ENCODE measurements at places on chromosomes 5 and 9.
A peak's percentile ranks its signal among the peaks of the same experiment; 100 is the strongest.

- DNase-seq: no peak
Observed at GRCh38 chr5:159897786-159898393, 18.4 kb upstream of the ADRA1B start.

DNA sequence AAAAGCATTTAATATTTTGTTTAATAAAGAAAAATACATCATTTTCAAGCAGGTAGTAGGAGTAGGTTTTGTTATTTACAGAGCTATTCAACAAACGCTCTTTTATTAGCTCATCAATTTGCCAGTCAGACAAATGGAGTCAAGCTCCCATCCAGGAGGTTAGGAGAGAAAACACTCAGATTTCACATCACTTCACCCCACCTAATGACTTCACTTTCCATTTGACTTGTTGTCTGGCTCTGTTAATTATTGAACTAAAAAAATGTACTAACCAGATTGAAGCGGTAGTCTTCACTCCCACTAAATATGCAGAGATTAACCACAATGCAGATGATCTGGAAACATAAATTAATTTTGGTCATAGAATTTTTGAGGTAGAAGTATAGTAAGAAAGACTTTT lies 193.6 kb upstream of the VCAN start:
- no peak for DNase-seq

GRCh38 chr9:106800701-106801270 lies 62.2 kb upstream of the ZNF462 start:
- DNase-seq: no peak

GRCh38 chr9:20618361-20618802 lies 3.9 kb downstream of the MLLT3 start:
- DNase-seq: no peak

DNA sequence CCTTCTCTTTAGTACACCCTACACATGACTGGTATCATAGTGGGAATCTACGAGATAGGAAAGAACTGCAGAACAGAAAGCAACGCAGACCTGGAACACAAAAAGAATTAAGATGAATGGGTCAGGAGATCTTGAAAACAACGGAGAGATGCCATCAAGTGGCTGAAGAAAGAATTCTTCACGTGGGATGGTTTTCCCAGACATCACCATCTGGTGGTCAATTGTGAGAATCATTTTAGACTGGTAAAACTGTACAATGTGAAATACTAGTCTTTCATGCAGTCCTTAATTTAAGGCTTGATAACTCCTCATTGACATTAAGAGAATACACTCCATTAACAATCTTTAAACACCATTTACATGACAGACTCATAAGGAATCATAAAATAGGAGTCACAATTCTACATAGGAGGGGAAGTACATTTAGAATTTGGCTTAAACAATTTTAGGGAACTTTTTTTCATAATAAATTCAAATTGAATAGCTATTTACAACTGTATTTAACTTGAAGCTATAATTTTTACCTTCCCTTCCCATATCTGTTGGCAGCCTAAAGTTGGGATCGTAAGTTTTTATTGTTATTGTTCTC lies 128.4 kb upstream of the TRPM3 start:
- peak; percentile 63 for DNase-seq

DNA sequence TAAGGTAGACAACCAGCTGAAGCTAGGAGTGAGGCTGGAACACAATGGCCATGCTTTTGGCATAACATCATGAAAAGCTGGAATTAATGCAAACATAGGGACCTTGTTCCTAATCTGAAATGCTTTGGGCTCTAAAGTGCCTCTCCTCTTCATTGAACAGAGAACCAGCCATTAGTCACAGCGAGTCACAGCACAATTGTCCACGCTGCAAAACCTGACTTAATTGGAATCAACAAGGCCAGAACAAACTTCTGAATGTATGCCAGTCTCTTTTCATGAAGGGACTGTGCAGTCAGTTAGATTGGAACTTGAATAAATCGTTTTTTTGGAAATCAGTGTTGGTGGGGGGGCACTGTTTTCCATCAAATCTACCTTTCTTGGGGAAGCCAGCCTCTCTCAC lies 96.5 kb downstream of the JAKMIP2 start:
- no peak for DNase-seq

DNA sequence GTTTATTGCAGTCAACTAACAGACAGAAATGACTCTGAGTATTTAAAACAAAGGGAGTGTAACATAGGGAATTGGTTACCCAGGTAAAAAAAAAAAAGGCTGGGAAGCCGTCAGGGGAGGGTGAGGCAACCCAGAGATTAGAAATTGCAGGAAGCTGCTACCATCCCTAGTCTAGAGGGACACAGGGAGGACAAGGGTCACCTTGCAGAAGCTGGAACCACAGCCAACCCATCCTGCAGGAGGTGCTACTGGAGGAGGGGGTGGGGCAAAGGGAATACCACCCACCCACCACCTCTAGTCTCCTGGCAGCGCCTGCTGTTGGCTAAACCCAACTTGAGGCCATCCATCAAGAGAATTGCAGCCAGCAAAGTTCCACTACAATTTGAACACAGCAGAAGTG lies 6.5 kb downstream of the CAST start:
- DNase-seq: no peak

DNA sequence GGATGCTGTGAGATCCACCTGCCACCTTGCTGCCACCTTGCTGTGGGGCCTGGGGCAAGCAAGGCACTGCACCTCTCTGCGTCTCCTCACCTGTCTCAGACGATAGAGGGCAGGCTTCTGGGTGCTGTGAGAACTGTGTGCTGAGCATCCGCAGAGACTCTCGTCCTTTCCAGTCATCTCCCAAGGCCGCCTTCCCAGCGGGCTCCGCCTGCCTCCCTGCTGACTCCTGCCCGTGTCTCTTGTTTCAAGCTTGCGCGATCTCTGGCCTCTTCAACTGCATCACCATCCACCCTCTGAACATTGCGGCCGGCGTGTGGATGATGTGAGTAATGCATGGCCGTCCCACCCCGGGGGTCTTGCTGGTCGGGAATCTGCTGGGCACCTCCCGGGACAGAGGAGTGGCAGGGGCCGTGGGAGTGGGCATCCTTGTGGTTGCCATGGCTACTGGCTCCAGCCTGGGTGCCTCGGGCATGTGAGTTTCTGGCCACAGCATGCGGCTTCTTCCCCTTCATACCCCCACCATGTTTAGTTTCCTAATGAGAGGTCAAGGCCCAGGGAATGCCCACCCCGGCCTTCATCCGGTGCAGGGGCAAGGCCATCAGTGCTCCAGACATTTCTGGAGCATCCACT lies 3.6 kb downstream of the CACFD1 start:
- DNase-seq: peak; percentile 27

- no peak for DNase-seq
Observed at GRCh38 chr5:114648940-114649339, 287.1 kb downstream of the KCNN2 start.

DNA sequence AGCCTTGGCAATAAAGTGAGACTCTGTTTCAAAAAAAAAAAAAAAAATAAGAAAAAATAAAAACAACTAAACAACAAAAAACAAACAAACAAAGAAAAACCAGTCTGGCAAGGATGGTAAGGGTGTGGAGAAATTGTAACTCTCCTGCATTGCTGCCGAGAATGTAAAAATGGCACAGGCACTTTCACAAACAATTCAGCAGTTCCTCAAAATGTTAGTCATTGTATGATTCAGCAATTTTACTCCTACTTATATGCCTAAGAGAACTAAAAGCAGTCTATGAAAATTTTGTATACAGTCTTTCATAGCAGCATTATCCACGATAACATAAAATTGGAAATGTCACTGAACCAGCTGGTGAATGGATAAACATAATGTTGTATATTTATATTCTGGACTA lies 280.4 kb downstream of the CDH9 start:
- peak; percentile 33 for DNase-seq

GRCh38 chr9:5448461-5449435 lies 1.6 kb upstream of the CD274 start:
- DNase-seq: no peak

DNA sequence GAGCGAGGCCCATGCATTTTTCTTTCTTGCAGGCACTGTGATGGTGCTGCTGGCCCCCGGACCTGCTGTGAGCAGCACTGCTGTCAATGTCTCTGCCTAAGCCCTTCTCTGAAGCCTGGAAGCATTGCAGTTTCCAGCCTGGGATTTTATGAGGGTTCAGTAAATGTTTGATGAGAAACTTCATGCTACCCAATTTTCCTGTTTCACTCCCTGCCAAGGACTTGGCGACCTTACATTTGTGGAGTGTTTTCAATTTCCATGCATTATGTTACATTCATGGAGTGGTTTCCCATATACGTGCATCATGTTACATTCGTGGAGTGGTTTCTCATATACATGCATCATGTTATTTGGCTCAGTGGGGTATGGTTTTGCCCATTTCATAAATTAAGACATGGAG lies 90.7 kb upstream of the PTCH1 start:
- no peak for DNase-seq

DNA sequence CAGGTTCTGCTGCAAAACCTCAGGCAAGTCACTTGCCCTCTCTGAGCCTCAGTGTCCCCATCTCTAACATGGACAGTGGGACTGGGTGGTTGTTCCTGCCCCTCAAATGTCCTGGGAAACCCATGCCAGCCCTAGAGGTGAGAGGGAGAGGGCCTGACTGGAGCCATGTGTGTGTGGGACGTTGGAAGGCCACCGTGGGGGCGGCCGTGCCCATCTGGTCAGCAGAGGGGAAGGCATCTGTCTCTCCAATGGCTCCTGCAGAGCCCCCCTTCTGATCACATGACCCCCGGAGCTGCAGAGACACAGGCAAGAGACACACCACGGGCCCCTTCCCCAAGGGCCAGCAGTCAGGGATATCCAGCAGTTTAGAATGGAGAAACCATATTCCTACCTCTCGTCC lies 1.7 kb downstream of the DNM1 start:
- DNase-seq: no peak

DNA sequence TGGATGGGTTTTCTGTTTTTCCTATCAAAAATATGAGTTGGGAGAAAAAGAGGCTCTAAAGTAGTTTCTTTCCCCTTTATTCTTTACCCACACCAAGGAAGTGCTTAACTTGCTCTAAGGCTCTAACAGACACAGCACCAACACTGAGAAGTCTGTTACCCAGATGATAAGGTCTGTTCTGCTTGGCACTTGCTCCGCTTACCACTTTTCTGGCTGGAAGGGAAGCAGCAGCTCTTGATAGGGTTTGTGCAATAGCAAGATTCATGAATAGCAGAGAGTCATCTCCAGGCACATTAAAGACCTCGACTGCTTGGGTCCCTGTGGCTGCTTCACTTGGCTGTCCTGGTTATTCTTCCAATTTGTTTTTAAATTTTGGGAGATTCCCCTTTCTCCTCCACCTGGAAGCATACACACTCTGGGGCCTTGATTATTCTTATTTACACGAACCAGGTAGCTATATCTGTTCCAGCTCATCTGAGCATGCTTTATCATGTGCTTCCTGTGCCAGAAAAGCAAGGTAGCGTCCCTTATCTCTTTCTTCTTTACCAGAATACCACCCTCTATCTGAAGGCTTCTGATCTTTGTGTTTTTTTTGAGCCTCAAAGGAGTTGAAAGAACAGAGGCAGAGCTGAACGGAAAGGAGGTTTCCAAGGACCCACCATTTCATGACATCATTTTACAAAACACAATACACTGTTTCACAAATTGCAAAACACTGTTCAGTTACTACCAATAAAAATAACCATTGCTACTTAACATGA lies 24.8 kb downstream of the PPP3R2 start:
- DNase-seq: no peak

DNA sequence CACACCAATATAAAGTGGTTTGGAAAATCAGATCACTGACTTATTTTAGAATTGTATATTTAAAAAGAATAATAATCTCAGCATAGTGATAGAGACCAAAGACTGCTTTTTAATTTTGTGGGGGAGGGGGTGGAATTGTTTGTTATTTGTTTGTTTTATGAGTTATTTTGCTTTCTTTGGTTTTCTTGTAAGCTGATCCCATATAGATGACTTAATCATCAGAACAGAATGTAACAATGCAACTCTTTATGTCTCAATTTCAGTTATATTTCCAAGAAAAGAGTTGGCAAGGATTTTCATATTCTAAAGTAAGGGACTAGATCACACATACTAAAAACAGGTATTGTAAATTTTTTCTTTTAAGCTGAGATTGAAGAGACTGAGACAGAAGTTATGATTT lies 984.9 kb downstream of the TLE4 start:
- DNase-seq: no peak

GRCh38 chr9:106277966-106278365 lies 583.6 kb downstream of the TMEM38B start:
- no peak for DNase-seq

DNA sequence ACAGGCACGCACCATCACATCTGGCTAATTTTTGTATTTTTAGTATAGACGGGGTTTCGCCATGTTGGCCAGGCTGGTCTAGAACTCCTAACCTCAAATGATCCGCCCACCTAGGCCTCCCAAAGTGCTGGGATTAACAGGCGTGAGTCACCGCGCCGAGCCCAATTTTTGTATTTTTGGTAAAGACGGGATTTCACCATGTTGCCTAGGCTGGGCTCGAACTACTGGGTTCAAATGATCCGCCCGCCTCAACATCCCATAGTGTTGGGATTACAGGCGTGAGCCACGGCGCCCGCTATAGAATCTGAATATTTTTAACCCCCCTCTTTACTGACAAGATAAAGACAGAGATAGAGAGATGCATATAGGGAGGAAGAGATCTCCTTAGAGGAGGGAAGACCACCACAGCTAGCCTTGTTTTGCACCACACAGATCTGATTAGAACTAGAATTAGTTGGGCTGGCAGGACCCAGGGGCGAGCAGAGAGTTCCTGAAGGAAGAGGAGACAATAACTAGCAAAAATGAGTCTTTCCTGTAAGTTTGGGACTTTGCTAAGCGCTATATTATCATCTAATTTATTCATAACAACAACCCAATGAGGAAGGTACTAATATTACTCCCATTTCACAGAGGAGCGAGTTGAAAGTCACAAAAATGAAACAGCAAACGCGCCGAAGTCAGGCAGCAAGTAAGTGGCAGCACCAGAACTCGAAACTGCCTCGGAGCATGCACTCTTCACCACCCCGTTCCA lies 1.5 kb upstream of the ANKHD1 start:
- peak; percentile 63 for DNase-seq

GRCh38 chr5:10671041-10672008 lies 89.7 kb downstream of the DAP start:
- DNase-seq: no peak

DNA sequence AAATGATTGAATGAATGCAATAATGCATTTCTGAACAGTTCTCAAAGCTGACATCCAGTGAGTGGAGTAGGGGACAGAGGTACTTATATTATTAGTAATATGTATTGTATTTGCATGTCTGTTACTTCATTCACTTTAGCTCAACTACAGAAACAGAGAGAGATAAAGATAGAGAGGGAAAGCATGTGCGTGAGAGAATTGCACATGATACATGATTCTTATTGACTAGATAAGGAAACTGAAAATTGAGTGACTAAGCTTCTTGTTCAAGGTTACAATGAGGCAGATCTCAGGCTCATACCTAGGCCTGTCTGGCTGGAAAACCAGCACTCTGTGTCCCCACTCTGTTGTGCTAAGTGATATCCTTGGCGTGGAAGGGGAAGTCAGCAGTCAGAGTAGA lies 337.7 kb upstream of the KLF4 start:
- no peak for DNase-seq

DNA sequence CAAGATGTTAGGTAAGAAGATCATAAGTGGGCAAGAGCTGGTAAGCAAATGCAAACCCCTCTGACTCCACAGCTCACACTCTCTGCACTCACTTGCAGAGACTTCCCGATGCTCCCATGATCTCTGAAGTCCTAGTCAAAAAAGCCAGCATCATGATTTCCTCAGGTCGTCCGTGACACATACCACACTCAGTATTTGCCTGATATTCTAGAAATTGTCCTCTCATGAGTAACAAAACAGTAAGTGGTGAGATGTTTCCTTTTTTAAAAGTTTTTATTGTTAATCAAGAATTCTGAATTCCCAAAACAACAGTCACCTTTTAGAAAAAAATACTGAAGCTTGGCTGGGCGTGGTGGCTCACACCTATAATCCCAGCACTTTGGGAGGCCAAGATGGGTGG lies 194.6 kb downstream of the DENND1A start:
- no peak for DNase-seq

Measured in MM.1S (cell line).